ENCODE measurements at places on chromosomes 12 and 14. TPM values are rescaled to one million over a fixed set of nuclear protein-coding genes. Genes with fewer than 3 reads are reported as not detected.

GRCh38 chr14:70097576-70098249 lies 91.0 kb downstream of the SLC8A3 start:
- no peak for DNase-seq

DNA sequence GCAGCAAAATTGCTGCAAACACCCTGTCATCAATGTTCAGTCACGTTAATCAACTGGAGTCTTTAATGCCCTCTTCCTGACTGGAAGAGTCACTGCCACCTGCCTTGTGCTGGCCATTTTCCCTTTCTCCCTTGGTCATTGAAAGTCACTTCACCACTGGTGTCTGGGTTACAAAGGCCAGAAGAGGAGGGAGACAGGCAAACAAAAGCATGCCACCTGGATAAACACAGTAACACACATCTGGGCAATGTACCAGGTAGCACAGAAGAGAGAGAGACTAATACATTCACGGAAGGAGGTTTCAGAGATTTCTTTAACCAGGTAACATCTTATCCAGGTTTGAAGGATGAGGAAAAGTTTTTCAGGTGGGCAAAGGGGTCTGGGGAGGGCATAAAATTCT lies 32.7 kb downstream of the GPHB5 start:
- no peak for DNase-seq

GRCh38 chr12:124481257-124481750 lies 86.1 kb downstream of the NCOR2 start:
- no peak for DNase-seq

- peak; percentile 83 for DNase-seq
These were observed 158.9 kb downstream of the TMX1 start for GRCh38 chr14:51398898-51399297.

Gene RASAL1
- total RNA-seq, result not detected

DNA sequence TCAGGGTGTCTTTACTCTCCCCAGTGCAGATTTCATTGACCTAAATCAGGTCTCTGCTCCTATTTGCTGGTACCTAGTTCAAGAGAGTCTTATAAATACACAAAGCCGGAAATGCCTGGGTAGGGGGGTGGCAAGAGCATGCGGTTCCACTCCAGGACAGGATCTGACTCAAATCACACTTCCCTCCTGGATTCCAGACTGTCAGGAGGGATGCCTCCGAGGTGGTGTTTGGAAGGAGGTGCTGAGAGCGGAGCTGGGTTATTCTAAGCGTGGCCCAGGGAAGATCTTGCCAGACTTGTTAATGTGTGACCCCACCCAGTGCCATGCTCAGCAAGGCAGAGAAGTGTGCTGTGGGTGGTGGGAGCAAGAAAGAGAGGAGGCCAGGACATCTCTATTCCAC lies 49.8 kb downstream of the B4GALNT3 start:
- peak; percentile 44 for DNase-seq

DNA sequence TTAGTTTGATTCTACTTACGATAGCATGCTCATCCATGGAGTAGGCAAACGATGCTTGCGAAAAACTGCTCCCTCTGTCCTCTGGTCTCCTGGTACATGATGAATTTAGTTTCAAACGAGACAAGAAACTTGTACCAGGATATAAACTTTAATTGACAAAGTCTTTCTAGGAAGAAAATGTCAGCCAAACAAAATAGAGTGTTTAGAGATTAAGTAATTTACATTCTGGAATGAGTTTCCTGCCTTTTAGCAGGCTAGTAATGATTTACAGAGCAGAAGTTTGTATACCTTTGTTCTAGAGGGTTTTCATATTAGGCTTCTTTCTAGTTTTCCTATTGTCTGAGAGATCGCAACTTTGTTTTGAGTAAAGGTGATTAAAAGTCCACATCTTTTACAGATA lies 206.9 kb downstream of the RPL10L start:
- DNase-seq, result no peak

GRCh38 chr14:44438221-44438620 lies 68.9 kb downstream of the FSCB start:
- DNase-seq, result no peak

Gene C3AR1
- 0.17 TPM for total RNA-seq

DNA sequence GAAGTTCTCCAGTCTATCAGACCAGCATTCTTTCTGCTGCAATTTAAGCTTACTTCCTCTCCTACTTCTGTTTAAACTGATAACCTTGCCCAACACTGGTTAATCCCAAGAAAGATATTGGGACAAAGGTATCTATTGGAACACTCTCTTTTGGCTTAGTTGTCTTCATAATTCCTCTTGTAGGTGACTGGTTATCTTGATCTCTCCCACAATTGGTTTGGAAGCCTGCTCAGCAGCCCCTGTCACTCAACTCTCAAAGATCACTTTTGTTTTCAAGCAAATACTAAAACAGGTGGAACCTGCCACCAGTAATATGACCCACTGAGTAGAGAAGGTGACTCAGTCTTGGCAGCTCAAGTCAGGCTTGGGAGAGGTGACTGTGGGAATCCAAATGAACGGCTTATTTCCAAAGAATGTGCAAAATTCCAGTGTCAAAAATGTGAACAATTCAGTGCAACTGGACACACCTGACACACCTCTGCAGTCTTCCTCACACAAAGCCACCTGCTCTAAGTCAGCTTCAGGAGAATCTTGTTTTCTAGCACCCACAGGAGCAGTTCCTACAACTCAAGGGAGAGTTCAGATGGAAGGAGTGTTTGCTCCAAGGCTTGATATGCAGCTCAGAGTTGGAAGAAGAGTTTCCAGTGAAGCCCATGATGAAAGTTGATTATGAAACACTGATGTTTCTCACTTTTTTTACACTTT lies 83.2 kb upstream of the SLC38A2 start:
- DNase-seq, result peak; percentile 62

DNA sequence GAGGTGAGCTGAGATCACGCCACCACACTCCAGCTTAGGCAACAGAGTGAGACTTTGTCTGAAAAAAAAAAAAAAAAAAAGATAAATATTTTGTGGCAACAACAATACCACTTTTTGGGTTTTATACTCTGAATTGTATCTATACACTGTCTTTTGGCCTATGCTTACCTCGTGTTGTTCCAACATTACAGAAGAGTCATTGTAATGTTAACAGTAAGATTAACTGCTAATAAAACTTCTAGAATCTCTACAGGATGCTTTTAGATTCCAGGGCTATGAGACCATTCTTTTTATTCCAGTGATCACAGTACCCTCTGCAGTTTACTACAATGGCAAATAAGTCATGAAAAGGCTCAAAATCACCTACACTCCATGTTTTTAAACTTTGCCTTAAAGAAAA lies 11.6 kb downstream of the IFT81 start:
- no peak for DNase-seq

DNA sequence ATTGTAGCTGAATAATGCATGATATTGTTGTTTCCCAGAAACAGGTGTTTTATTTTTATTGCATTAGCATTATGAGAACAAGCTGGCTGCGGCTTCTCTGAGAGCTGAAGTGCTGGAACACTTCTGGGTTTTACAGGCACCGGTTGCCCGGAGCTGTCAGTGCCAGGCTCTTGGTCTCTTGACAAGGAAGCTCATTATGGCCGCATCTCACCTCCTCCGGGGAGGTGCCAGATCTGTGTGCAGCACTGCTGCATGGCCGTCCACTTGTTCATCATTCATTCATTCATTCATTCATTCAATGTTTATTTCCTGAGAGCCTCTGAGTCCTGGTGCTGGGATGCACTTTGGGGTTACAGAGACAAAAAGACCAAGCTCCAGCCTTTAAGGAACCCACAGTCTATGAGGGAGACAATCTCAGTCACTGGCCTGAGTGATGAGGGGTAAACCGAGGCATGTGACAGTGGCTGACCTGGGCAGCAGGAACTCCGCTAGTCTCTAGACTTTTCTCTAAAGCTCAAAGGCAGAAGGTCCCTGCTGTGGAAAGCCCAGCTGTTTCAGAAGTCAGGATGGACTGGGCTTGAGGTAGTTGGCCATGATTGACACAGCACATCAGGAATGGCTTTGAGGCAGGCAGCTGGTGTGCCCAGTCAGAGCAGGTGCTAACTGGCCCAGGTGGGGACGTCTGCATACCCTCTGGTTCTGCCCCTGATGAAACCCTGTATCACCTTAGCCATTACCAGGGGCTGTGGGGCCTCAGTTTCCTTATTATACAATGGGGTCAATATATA lies 181.0 kb downstream of the ADGRD1 start:
- DNase-seq, result no peak

GRCh38 chr12:7959701-7960121 lies 23.7 kb upstream of the SLC2A3 start:
- no peak for DNase-seq

GRCh38 chr14:32724867-32725471 lies 213.7 kb upstream of the NPAS3 start:
- DNase-seq, result peak; percentile 93

Gene FOXA1
- under 0.01 TPM for total RNA-seq

Gene TMEM121
- total RNA-seq, result 8.0 TPM

Gene ASCL1
- not detected for total RNA-seq

Gene MYRFL
- total RNA-seq, result not detected

Gene ZNF641
- 8.1 TPM for total RNA-seq

Gene FANCM
- 3.1 TPM for total RNA-seq

DNA sequence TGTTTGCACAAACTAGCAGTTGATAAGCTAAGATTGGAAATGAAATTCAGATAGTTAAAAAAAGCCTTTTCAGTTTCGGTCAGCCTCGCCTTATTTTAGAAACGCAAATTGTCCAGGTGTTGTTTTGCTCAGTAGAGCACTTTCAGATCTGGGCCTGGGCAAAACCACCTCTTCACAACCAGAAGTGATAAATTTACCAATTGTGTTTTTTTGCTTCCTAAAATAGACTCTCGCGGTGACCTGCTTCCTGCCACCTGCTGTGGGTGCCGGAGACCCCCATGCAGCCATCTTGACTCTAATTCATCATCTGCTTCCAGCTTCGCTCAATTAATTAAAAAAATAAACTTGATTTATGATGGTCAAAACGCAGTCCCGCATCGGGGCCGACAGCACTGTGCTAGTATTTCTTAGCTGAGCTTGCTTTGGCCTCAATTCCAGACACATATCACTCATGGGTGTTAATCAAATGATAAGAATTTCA lies 335.6 kb downstream of the TMEM121 start:
- no peak for DNase-seq

DNA sequence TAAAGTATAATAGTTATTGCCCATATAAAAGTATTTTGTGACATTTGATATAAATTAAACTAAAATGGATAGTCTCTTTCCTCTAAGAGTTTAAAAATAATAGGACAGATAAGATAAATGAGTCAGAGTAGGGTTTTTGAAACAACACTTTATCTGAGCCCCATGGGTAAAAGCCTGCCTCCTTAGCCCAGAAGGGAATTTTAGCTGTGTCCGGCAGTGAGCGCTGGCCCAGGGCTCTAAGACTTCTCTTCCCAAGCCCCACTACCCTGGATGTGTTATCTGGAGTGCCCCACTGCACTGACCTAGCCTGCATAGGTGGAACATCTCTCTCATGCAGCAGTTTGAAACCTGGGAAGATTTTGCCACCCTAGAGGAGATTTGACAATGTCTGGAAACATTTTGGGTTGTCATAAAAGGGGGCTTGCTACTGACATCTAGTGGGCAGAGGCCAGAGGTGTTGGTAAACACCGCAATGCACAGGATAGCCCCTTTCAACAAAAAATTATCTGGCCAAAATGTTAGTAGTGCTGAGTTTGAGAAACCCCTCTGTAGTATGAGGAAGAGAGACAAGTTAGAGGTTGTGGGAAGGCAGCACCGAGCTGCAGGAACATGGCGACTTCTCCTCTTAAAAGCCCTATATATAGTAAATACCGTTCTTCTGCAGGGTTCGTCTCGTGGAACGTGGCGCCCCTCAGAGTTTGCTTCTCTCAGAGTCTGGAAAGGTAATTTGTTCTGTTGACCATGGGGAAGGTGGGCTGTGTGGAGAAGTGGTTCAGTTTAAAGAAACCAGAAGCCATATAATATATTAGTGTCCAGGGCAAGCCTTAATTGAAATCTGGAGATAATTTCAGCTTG lies 29.3 kb upstream of the ATF1 start:
- DNase-seq, result peak; percentile 41

GRCh38 chr12:25995906-25996305 lies 37.4 kb downstream of the RASSF8 start:
- peak; percentile 88 for DNase-seq

Gene SYNE3
- 15.9 TPM for total RNA-seq

GRCh38 chr12:54749191-54749818 lies 101.1 kb upstream of the DCD start:
- DNase-seq, result peak; percentile 59
